ENCODE measurements at places on chromosomes 6 and 20.

DNA sequence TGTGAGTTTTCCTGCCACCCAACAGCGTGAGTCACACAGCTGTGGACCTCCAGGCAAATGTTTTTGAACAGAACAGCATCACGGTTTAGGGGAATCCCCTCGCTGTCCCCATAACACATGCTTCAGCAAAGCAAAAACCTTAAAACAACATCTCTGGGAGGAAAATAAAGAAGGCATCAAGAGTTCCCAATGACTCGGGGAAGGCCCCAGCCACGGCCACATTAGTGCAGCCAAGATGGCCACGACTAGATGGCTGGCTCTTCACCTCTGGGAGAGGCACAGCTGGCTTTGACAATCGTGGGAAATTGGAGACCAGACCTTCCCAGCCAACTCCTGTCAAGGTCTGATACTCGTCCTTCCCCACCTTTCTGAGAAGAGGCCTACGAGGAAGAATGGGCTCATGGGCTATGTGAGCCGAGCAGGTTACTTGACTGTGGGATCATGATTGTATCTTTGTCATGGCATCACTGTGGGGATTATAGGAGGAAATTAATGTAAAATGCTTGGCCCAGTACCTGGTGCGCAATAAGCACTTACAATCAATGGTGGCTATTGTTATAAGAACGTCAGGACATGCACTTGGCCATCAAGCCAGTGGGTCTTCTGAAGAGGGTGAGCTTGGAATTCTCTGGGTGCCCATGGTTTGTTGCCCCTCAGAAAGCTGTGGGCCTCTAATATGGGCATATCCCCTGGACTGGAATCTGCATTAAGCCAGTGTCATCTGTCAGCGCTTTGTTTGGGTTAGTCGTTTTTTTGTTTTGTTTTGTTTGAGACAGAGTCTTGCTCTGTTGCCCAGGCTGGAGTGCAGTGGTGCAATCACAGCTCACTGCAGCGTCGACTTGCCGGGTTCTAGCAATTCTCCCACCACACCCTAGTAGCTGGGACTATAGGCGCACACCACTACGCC, 43.6 kb downstream of the FGD2 start:
- DNase-seq: peak; percentile 60

GRCh38 chr20:47740862-47741184, 44.5 kb downstream of the SULF2 start:
- DNase-seq: peak; percentile 17

DNA sequence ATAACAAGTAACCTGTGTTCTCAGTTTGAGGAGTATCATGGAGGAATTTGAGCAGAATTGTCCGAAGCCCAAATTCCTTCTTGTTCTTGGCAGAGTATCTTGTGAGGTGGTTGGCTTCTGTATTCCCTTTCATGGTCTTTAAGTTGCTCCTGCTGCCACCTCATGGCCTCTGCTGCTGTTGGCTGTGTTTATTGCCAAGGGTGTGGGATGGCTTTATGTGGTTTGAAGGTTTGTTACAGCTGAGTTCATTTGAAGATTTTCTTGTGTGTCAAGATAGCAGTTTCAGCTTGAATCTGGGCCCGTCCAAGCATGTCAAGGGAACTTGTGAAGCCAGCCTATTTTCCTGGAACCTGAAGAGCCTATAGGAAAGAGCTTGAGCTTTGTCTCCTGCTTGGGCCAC, 20.2 kb upstream of the TTK start:
- DNase-seq: peak; percentile 12

- no peak for DNase-seq
Measured at GRCh38 chr6:39130691-39131090, 15.7 kb upstream of the SAYSD1 start.

DNA sequence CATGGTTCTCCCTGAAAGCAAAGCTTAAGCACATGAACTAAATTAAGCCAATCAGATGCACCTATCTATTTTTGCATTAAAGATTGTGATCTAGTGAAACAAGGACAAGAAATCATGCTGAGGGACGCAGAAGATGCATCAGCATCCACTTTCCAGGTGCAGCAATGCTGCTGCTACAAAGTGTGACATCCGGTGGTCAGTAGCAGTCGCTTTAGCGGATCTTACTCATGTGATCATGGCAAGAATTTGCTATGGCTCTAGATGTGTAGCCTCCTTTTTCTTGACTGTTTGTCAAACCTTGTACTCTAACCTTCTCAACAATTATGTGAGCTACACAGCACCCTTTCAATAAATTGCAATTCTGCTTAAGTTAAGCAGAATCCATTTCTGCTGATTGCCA, 126.8 kb upstream of the SMLR1 start:
- no peak for DNase-seq

DNA sequence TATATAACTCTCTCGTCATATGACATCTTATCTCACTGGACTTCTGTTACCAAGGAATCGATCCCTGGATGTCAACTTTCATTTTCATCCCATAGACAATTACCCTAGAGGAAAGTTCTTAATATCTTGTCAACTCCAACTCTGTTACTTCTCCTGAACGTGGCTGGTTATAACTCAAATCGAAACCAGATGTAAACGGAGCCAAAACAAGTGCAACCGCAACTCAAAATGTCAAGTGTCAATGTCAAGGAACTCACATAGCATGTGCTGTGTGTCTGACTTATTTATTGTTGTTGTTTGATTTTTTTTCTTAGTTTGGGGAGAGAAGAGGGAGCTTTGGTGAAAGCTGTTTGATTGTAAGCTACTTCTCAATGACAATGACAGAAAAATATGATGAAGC, 108.6 kb downstream of the VIP start:
- no peak for DNase-seq

DNA sequence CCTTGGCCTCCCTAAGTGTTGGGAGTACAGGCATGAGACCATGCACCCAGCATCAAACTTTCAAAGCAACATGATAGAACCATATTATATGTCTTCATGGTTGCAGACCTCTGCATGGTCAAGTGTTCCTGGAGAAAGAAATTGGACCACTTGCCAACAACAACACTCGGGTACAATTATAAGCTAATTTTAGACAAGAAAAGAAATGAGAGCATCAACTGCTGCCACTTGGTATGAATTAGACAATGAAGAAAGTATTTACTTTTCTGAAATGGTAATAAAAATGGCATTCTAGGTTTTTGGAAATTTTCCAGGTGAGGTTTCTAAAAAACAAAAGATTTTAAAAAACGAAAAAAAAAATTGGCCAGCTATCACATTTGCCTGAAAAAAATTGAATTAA, 7.7 kb upstream of the PM20D2 start:
- DNase-seq: no peak

DNA sequence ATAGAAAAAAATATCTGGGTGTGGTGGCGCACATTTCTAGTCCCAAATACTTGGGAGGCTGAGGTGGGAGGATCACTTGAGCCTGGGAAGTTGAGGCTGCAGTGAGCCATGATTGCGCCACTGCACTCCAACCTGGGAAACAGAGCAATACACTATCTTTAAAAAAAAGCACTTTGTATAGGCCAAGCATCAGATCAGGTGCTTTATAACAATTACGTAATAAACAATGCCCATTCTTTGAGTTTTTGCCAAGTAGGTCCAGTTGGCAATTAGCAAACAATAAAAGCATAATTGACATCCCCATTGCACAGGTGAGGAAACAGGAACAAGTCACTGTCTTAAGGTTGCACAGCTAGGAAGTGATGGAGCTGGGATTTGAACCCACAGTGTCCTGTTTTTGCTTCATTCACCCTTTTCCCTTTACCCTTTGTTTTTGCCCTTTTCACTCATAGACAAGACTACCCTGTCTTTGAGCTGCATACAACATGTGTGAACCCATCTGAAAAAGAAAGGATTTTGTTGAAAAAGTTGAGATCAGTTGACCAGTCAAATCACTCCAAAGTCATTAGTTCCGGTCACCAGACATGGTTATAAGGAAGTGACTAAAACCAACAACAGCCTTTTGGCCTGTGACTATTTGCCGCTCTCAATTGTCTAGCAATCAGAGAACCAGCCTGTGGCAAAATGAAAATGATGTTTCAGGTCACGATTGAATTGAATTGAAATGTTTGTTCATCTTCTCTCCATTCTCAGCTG, 303.6 kb downstream of the TFAP2C start:
- no peak for DNase-seq

- peak; percentile 70 for DNase-seq
Measured at GRCh38 chr6:28606424-28607391, 81.0 kb downstream of the GPX5 start.

DNA sequence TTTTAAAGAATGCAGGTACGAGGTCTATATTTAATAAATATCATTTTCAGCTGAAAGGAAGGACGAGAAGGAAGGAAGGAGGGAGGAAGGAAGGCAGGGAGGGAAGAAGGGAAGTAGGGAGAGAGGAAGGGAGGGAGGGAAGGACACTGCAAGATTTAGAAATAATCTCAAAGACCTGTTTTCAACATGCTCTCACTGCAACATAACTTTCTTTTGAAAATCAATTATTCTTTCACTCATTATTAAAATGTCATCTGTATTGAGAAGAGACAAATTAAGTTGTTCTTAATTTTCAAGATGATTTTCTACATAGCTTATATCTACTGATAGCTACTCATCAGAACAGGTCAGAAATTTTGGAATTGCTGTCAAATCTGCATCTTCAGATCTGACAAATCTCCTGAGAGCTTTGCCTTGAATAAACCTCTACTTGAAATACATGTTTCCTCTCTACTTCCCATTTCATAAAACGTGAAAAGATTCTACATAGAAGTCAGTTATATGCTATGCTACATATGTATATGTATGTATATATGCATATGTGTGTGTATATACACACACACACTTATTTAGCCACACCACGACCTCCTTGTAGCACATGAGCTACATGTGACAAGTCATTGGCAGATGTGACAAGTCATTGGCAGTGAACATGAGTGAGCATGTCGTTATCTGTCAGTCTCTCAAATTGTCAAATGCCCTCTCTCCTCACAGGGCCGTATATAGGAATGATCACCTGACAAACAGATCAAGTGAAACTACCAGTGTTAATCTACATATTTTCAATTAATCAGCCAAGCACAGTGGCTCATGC, 241.6 kb downstream of the LY86 start:
- DNase-seq: no peak

- DNase-seq: peak; percentile 73
Measured at GRCh38 chr6:116971959-116972358, 94.9 kb downstream of the RFX6 start.

DNA sequence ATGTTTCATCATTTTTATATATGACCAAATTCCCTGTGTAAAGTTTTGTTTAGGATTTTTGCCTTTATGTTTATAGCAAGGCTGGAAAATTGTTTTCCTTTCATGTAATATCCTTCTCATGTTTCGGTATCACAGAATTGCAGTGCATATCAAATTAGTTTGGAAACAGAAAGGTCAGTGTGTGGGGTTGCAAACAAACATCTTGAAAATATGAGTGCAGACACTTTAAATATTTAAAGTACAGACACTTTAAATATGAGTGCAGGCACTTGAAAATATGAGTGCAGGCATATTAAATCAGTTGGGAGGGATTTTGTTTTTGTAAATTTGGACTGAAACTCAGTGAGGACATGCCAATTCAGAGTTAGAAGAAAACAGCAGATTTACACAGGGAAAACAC, 6.5 kb downstream of the SLPI start:
- no peak for DNase-seq

- DNase-seq: no peak
Measured at GRCh38 chr20:41853806-41854205, 235.6 kb upstream of the CHD6 start.

DNA sequence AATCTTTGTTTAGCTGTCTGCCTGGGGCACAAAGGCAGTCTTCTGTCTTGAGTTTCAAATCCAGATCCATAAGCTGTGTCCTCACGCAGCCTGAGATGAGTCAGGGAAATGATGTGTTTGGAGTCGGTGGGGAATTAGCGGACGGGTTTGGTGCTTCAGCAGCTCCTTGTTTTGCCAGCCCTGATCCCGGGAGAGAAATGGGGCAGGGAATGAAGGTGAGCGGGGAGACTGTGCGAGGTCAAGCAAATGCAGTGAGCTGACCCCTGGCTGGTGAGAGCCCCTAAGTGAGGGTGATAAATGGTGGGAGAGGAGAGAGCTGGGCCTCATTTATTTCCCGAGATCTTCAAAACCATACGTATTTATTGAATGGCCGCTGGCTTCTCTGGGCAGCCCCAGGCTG, 21.6 kb downstream of the DUSP22 start:
- DNase-seq: no peak

DNA sequence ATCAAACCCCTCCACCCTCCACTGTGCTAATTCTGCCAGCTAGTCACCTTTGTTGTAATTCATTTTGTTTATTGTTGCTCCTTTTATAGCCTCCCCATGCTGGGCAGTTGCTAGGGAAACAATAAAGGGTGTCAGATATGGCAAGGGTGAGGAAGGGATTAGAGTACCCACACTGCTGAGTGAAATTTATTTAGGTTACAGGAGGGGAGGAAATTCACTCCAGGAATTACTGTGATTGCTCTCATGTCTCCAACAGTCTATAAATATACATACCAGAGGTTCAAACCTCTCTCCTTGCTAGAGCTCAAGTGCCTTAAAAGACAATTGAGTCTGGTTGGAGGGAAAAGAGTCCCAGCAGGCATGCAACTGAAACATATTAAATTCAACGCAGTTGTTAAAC, 90.6 kb upstream of the ADGRF1 start:
- DNase-seq: no peak

GRCh38 chr6:153056308-153056707, 53.8 kb upstream of the MTRF1L start:
- no peak for DNase-seq

- no peak for DNase-seq
Measured at GRCh38 chr20:34564833-34565232, 6.3 kb downstream of the MAP1LC3A start.

GRCh38 chr6:110548110-110548847, 71.9 kb upstream of the SLC22A16 start:
- DNase-seq: no peak

DNA sequence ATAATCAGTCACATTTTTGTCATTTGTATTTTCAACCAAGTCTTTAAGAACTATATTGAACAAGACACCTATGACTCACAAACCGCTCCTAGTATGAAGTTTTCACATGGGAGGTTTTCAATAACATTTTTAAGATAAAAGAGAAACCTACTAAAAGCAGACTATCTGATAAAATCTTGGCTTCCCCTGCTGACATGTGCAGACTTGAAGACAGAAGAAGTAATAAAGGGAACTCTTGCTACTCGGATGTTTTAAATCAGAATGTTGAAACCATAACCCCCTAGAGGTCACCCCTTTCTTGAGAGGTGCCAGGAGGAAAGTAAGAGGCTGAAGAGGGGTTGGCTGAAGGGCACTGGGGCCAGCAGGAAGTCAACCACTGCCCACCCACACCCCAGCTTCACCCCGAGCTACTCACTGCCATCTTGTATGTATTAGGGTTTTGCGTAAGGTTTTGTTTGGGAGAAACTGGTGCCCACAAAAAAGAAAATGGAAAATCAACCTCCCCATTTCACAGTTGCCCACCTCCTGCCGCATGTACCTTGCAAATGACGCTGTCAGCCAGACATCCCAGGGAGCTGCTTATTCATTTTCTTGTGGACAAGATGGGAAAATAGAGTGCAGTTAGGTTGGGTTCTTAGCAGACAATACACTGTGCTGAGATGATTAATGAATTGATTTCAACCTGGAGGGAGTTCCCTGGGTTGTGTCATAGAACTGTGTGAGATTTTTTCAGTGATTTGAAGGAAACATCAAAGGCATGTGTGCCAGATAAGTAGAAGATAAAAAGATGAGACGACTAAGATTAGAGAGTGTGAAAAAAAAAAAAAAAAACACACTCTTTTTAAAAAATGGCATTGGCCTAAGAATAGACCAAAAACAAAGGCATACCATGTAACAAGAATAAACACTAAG, 83.2 kb upstream of the TAB2 start:
- peak; percentile 60 for DNase-seq

- DNase-seq: peak; percentile 91
Measured at GRCh38 chr6:13427801-13428582, 59.4 kb downstream of the GFOD1 start.

Measured in hematopoietic multipotent progenitor cell treated with erythropoietin and hydrocortisone succinate and interleukin-3 and kit ligand, for 4 days (in vitro differentiated cells).